Activated CD8-positive, alpha-beta memory T cell treated with anti-CD3 and anti-CD28 coated beads, Interleukin-2, amount 50 U/mL, for 4 hours (primary cell): ENCODE measurements at places on chromosomes 3 and 15.
A peak's percentile ranks its signal among the peaks of the same experiment; 100 is the strongest.

DNA sequence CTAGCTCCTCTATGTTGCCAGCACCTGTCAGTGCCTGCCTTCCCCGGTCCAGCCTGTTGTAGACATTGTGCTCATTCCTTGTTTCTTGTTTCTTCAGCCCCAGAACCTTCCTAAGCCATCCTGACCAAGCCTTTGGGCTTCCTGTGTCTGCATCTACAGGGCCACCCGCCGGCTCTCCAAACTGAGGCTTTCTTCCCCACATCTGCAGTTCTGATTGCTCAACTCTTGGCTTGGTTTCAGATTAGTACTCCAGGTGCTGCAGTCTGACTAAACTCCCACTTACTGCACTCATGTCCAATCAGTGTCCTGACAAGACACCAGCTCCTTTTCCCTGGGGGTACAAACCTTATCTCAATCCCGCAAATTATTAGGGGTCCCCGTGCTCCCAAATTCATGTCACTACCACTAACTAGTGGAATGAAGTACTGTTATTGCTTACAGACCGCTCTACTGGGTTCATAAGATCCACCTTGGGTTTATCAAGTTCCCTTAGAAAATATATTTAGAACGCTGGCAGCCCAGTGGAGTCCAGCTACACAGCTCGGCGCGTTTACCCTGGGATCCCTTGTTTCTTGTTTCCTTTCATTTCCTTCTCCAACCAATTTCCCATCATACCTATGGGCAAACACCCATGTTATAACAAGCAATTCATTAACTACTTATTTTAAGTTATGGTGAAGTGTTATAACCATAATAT is 114.2 kb upstream of the TJP1 start:
- no peak for DNase-seq

DNA sequence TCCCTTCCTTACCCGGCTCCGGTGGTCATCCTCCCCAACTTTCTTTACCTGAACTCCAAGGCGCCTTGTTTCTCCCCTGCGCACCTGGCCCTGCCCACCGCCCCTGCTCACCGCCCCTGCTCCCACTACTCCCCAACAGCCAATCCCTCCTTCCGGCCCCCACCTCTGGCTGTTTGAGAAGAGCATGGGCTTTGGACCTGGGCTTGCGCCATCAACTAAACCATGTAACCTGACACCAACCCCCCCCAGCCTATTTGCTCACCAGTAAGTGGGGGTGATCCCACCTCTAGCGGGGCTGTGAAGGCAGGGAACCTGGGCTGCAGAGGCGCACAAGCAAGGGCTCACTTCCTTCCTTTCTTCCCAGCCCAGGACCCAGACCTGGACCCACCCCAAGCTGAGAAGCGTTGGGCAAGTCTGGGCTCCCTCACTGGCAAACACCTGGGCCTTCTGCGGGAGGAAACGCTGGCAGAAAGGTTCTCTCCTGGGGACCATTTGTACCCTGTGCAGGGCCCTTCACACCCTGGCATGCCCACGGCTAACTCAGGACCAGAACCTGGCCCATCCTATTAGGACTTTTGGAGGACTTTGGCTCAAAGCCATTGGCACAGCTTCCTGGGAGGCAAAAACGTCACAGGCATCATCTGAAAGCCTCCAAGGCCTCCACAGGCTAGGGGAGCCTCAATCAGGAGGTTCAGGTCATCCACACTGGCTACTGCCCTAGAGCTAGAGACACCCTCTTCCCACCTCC is at the start of gene PLXNB1:
Gene PLXNB1 (minus strand): TSS at position 127 of the 748 bp plus-strand sequence. CDS start 5,475 bp downstream, outside the sequence.
- no peak for DNase-seq

DNA sequence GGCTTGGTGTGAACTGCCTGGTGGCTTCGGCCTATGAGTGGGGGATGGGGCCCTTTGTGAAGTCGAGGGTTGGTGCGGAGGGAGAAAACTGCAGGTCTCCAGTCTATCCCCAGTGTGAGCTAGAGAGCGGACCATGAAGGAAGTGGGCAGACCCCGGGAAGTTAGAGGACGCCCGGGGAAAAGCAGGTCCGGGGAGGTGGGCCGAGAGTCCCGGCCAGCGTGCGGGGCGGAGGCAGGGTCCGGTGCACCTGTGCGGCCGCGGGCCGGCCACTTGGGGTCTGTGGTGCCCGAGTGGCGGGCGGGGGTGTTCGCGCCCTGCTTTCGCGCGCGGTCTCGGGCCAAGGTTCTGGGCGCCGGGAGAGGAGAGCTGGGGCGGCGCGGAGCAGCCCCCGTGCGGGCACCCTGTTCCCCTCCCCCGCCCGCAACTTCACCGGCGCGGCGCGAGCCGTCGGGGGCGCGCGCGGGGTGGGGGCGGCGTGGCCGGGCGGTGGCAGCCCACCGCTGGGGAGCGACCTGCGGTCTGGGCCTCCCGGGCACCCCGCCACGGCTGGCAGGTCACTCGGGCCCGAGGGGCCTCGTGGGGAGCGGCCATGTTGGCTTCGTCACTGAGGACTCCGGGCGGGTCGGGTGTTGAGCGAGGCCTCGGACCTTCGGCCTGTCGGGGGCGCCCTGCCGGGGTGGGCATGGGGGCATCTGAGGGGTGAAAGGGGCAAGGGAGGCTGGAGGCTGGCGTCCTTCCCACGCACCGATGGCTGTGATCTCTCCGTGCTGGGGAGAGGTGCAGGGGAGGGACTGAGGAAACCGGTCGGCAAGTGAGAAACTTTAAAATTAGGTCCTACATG is 4.8 kb downstream of the UBE2E1 start:
- DNase-seq: peak; percentile 38

GRCh38 chr15:29990035-29990434 is 92.7 kb upstream of the GOLGA8J start:
- DNase-seq: no peak

DNA sequence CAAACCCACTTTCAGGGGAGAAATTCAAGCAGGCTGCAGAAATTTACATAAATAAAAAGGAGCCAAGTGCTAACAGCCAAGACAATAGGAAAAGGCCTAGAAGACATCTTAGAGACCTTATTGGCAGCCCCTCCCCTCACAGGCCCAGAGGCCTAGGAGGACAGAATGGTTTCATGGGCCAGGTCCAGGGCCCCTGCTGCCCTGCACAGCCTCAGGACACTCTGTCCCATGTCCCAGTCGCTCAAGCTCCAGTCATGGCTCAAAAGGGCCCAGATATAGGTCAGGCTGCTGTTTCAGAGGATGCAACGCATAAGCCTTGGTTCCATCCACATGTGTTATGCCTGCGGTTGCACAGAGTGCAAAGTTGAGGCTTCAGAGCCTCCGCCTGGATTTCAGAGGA is 55.8 kb downstream of the SLC41A3 start:
- DNase-seq: no peak

GRCh38 chr3:172931746-172932285 is 181.3 kb downstream of the ECT2 start:
- DNase-seq: no peak

DNA sequence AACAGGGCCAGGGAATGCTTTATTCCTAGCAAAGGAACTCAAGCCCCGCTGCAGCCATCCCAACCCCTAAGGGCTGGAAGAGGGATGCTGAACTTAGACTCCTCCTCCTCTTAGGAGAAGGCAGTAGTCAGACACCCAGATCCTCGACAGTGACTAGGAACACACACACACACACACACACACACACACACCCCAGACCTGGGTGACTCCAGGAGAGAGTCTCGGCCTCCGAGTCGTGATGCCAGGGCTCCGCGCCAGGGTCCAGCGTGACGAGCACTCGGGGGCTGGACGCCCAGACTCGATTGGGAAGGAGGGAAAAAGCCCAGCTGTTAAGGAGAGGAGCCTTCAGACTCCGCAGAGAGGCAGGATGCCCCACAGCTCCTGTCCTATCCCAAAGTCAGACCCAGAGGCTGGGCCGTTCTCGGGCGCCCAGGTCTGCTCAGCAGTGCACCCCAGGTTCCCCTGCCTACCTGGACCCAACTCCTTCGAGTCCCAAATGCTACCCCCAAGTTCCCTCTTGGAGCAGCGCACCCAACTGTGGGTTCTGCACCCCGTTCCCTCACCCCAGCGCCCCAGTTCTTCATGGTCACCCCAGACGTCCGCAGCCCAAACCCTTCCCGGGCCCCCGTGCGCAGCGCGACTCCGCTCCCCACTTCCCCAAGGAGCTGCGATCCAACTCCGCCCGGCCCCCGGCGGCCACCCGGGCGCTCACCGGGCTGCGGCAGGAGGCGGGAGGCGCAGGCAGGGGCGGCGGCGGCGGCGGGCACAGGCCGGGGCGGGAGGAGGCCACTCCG is 421 bp downstream of the BMF start:
- no peak for DNase-seq

DNA sequence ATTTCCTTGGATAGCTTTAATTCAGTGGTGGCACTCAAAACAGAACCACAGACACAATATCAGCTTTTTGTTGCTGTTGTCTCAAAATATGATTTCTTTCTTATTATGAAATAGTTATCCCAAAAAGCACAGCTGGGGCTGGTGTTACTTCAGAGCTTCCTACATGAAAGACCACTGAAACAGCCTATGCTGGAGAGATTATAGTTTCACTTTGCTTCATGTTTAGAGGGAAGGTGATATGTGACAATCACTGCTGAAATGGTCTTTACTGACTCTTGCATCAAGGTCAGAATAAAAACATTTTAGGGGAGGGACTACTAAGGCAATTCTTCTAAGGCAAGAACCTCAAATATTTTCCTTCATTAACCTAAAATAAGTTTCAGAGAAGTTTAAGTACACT is 190.7 kb downstream of the TNIK start:
- DNase-seq: no peak

DNA sequence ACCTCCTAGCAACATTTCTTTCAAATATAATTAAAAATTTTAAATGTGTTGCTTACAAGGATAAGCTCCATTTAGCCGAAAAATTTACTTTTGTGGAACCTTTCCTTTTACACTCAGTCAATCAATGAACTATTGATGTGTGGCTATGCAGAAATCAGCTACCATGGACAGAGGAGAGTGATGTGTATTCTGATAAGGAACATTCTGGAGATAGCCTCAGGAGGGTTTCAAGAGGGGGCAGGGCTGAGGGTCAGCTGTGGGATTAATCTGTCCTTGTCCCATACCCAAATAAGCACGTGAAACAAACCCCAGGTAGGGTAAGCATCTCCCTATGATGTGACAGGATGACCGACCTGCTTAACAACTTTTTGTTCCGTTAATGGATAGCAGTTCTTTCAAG is 192.6 kb upstream of the PROK2 start:
- DNase-seq: no peak

- DNase-seq: no peak
Measured at GRCh38 chr3:192422321-192422996, 304.9 kb downstream of the FGF12 start.

GRCh38 chr3:154274348-154274747 is 49.9 kb downstream of the DHX36 start:
- DNase-seq: no peak

- DNase-seq: no peak
Measured at GRCh38 chr3:5009506-5010109, 30.4 kb downstream of the BHLHE40 start.

DNA sequence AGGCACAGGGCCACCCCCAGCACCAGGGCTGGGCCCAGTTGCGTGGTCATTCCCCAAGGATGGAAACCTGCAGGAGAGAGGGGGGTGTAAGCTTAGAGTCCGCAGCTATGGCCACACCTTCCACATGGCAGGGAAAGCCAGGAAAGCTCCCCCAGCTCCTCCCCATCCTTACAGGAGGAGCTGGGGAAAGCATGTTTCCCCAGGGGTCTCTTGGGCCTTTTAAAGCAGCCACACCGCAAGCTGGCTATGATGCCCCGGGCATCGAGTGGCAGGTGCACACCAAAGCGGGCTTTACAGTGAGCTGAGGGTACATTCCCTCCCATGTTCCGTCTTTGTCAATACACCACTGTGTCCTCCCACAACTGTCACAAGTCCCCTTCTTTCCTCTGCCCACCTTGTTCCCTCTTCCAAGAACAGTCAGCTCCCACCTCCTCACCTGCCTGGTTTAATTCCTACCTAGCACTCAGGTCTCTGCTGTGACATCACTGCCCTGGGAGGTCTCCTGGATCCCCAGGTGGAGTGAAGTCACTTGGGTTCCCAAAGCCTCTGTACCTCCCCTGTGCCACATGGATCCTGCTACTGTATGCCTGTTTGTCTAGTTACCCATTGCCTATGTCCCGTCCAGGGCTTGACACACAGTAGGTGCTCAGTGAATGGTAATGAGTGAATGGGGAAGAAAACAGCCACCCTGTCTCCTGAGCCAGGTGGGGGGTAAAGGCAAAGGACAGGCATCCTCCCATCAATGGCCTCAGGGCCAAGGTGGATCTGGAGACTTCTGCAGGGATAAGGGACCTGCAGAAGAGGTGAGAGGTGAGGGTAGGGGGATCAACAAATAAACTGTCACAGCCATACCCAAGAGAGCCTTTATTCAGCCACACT is 3.4 kb downstream of the HYAL3 start:
- no peak for DNase-seq

DNA sequence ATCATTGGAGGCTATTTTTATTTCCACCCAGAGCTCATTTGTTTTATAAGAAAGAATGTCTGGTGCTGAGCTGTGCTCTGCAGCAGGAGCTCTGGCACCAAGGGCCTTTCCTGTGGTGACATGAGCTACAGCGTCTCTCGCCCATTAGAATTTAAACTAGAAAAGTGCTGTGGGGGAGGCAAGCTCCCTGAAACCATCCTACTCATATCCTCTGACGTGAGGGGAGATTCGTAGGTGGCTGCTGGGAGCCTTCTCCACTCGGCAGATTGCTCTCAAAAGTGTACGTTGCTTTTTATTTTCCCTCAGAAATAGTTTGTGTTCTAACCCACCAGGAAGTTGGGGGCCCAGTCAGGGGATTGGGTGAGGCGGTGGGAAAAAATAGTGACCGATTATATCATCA is 76.3 kb upstream of the ARHGEF3 start:
- peak; percentile 54 for DNase-seq

DNA sequence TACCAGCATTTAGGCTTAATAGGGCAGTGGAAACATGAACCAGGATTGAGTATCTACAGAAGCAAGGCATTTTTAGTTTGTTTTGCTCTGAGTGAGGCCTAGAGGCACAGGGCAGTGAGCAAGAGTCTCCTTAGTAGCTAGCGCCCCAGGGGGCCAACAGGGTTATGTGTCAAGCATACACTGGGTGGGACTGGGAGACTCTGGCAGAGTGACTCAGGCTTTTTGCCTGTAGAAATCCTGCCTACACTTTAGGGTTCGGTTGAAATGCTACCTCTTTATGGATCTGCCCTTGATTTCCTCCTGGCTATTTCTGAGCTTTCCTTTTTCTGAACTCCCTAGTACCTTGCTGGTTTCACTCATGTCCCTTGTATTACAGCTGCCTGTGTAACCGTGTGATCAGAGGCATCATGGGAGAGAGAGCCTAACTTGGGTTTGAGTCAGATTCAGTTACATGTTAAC is 72.2 kb downstream of the TOP2B start:
- no peak for DNase-seq

- DNase-seq: no peak
Measured at GRCh38 chr3:102887431-102887830, 452.6 kb downstream of the ZPLD1 start.

GRCh38 chr15:65033659-65034269 is 4.3 kb upstream of the MTFMT start:
- DNase-seq: no peak

- no peak for DNase-seq
Measured at GRCh38 chr15:45048794-45049631, 26.0 kb downstream of the SORD start.
